ENCODE measurements at places on chromosomes 12 and 14. TPM values are rescaled to one million over a fixed set of nuclear protein-coding genes. Genes with fewer than 3 reads are reported as not detected.

GRCh38 chr12:32253154-32253790, 146.1 kb upstream of the FGD4 start:
- no peak for DNase-seq

DNA sequence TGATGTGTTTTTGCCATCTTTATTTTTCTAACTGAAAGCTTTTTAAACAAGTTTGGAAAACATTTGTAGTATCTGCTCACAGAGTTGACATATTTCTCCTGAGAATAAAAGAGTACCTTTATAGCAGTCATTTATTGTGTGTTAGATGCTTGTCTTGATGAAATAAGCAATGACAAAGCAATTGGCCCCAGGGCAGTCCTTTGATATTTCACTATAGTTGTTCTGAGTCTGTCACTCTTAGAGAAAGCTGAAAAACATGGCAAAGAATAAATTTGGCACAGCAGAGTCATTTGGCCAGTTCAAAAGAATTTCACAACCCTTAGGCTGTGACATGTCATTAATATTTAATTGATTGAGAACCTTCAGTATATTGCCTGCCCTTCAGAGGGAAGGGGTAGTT, 166.2 kb downstream of the PTPRO start:
- DNase-seq: no peak

GRCh38 chr12:5388581-5389535, 43.0 kb upstream of the NTF3 start:
- no peak for DNase-seq

- DNase-seq: no peak
Observed at GRCh38 chr12:55929306-55929791, 1.6 kb upstream of the DGKA start.

GRCh38 chr12:84421103-84421502, 491.5 kb downstream of the SLC6A15 start:
- no peak for DNase-seq

Gene SIX6
- total RNA-seq: not detected

GRCh38 chr12:15179672-15180071, 41.5 kb downstream of the RERG start:
- DNase-seq: peak; percentile 44

DNA sequence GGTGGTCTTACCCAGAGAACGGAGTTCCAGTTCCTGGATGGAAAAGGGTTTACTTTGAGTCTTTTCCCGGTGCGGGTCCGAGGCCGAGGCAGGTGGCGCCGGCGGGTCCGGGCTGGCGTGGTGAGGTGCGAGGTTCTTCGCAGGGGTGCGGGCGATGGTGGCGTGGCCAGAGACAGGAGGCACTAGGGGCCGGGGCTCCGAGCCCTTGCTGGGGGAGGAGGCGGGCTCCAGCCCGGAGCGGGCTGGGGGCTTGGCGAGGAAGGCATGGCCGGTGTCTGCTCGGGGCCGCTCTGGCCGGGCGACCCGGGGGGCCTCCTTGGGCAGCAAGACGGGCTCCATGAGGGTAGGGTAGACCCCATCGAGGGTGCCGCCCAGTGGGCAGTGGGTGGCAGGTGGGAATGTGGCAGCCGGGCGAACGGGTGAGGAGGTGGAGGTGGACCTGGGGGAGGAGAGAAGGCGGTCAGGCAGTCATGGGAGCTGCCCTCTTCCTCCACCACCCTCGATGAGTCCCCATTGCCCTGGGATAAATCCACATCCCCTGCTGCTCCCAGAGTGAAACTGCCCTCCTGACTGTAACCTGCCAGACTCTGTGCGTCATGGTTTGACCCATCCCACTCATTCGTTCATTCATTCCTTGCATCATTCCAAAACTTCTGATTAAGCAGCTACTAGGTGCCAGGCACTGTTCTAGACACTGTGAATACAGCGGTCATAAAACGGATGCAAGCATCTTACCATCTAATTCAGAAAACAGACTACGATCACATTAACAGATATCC, 42.0 kb downstream of the RFLNA start:
- DNase-seq: no peak

All from Right ventricle myocardium superior (tissue), 1 donor.